ENCODE measurements at places on chromosomes 4 and X.
A peak's percentile ranks its signal among the peaks of the same experiment; 100 is the strongest.

DNA sequence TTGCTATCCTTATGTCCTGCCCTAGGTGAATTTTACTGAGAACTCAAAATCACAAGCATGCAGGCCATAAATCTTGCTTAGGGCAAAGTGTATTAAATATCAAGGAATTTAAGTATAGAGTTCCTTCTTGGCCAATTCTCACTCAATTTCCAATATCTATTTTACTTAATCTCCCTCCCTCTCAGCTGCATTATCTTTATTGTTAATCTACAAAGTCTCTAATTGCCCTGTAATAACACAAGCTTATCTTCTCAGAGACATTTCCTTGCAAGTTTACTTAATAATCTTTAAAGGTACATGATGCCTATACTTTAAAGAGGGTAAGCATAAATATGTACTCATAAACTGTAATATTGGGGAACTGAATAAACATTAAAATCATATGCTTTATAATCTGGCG lies 26.9 kb upstream of the MAOB start:
- DNase-seq: no peak

- no peak for DNase-seq
These were observed 15.6 kb upstream of the MAOA start for GRCh38 chrX:43640482-43640881.

DNA sequence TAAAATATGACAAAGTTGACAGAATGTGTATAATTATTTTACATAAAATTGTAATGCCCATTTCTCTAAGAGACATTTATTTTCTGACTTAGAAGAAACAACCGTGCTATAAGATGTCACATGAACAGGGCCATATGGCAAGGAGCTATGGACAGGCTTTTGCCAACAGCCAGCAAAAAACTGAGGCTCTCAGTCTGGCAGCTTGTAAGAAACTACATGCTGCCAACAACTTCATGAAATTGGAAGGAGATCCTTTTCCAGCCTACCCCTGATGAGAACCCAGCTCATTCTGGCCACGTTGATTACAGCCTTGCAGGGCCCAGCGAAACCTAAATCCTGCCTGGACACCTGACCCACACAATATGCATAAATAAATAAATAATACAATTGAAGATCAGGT lies 250.3 kb upstream of the ARSJ start:
- DNase-seq: no peak

- no peak for DNase-seq
These were observed 55.1 kb downstream of the RTL9 start for GRCh38 chrX:110413727-110414124.

GRCh38 chrX:107729558-107730297 lies 45.9 kb downstream of the TSC22D3 start:
- DNase-seq: no peak

DNA sequence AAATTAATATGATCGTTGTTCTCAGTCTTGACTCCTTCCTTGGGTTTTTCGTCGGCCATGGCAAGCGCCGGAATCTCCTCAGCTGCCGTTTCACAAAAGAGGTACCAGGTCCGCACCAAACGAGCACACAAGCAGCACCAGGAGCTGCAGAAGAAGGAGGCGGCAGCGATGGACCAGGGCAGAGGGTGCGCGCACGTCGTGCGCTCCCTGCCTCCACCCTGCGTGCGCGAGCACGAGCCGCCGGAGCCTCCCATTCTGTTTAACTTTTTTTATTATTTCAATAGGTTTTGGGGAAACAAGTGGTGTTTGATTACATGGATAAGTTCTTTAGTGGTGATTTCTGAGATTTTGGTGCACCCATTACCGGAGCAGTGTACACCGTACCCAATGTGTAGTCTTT lies 158.2 kb downstream of the PLS3 start:
- DNase-seq: no peak

GRCh38 chr4:30005995-30006394 lies 714.2 kb upstream of the PCDH7 start:
- no peak for DNase-seq

DNA sequence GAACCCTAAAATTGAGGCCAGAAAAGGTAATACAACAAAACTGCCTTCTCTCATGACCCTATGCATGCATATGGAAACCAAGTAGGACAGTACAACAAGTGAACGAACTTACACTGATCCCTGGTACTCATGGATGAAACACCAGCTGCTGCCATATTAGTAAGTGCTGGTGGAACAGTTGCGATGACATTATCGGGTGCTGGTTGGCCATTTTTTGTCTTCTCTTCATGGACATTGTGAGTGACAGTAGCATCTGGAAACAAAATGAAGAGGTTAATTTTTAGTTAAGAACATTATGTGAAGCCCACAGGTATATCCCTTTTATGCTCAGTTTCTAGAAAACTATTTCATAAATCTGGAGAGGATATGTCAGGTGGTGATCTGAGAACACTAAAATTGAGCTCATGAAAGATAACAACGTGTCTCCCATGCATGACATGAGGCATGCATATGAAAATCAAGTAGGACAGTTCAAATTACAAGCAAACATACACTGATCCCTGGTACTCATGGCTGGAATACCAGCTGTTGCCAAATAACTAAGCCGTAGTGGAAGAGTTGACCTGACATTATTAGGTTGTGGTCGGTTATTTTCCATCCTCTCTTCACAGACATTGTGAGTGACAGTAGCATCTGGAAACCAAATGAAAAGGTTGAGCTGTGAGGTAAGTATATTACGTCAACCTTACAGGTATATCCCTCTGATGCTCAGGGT lies 74.2 kb upstream of the CT45A1 start:
- no peak for DNase-seq

DNA sequence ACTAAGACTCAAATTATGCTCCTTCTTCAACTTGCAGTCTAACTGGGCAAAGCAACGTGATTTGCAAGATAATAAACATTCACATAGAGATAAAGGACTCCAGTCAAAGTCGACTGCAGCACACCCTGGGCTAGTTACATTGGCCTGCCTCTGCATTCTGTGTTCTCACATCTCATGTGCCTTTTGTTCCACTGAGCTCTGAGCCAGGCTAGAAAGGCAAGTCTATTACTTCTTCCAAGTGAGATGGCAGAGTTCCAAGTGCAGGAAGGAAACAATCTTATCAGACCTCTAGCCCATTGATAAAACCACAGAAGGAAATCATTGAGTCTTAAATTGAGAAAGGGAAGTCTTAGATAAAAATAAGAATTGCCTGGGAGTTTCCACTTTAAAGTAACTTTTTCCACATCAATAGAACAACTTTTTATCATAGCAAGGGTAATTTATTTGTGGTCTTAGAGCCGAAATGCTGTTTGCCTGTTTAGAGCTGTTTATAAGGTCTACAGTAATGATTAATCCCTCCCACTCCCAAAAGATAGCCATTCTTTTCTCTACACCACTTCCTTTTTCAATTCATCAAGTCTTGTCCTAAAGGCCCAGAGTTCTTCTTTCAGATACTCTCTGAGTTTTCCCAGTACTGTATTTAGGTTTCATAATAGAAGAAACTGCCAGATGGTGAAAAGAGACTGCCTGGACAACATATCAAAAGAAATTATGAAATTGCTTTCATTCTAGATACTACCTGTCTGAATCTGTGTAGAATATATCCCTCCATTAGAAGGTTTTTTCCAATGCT lies 200.2 kb downstream of the GUCY2F start:
- no peak for DNase-seq

- peak; percentile 66 for DNase-seq
These were observed 9.1 kb downstream of the ELF2 start for GRCh38 chr4:139167774-139168444.

GRCh38 chr4:8061573-8061972 lies 97.0 kb downstream of the ABLIM2 start:
- DNase-seq: no peak

- peak; percentile 40 for DNase-seq
These were observed 72.9 kb downstream of the FAM9B start for GRCh38 chrX:8960957-8961468.

DNA sequence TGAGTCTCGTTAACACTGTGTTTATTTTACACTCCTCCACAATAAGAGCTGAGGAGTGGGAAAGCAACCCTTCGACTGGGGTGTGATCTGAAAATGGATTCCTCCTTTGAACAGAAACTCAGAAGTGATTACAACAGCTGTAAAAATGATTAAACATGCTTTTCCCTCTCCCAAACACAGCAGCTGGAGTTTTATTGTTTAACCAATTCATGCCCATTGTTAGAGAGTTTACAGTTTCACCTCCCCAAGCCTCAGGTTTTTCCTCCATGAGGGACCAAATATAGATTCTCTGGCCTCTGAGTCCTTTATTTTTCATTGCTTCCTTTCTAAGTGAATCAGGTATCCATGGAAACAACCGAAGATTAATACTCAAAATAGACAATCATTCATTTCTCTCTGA lies 263.0 kb upstream of the TAPT1 start:
- DNase-seq: no peak

GRCh38 chr4:24840826-24841543 lies 45.6 kb downstream of the SOD3 start:
- no peak for DNase-seq

- DNase-seq: peak; percentile 64
These were observed 32.5 kb downstream of the SORBS2 start for GRCh38 chr4:185779517-185779916.

DNA sequence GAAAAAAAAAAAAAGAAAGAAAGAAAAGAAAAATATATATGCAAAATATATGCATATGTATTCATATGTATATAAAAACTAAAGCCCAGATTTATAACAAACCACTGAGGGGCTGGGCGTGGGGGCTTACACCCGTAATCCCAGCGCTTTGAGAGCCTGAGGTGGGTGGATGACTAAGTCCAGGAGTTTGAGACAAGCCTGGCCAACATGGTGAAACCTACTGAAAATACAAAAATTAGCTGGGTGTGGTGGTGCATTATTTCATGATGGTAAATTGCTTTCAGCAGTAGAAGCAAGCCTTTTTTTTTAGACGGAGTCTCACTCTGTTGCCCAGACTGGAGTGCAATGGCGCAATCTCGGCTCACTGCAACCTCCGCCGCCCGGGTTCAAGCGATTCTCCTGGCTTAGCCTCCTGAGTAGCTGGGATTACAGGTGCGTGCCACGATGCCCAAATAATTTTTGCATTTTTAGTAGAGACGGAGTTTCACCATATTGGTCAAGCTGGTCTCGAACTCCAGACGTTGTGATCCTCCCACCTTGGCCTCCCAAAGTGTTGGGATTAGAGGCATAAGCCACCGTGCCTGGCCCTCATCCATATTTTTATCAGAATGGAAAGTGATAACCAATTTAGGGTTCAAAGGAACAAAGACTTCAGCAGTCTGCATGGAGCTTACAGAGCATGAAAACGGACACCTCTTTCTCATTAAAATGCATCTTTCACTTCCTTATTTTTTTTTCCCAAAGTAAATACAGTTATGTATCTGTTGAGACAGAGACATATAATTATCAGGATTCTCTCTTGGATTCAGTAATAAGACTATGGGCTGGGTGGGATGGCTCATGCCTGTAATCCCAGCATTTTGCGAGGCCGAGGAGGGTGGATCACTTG lies 27.7 kb upstream of the MOB1B start:
- DNase-seq: no peak

DNA sequence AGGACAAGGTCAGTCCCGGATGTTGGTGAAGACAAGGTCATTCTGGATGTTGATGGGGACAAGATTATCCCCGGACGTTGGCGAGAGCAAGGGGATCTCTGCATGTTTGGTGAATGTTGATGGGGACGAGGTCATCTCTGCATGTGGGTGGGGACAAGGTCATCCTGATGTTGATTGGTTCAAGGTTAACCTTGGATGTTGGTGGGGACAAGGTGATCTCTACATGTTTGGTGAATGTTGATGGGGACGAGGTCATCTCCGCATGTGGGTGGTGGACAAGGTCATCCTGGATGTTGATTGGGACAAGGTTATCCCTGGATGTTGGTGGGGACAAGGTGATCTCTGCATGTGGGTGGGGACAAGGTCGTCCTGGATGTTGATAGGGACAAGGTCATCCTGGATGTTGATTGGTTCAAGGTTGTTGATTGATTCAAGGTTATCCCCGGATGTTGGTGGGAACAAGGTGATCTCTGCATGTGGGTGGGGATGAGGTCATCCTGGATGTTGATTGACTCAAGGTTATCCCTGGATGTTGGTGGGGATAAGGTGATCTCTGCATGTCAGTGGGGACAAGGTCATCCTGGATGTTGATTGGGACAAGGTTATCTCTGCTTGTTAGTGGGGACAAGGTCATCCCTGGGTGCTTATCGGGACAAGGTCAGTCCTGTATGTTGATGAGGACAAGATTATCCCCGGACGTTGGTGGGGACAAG lies 28.8 kb upstream of the PLCXD1 start:
- DNase-seq: no peak

DNA sequence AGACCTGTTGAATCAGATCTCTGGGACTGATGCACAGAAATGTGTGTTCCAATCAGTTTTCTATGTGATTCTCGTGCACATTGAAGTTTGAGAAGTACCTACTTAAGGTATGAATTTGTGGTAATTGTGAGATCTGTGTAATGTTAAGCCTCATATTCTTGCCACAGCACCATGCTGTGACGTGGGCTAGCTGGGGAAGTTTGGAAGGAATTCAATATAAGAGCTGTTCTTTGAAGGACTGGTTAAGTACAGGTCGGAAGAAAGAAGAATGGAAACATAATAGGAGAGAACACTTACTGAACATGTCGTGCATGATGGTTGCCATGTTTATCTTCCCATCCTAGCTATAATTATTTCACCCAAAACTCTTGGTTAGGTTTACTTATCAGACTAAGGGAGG lies 79.7 kb upstream of the CXXC4 start:
- no peak for DNase-seq

DNA sequence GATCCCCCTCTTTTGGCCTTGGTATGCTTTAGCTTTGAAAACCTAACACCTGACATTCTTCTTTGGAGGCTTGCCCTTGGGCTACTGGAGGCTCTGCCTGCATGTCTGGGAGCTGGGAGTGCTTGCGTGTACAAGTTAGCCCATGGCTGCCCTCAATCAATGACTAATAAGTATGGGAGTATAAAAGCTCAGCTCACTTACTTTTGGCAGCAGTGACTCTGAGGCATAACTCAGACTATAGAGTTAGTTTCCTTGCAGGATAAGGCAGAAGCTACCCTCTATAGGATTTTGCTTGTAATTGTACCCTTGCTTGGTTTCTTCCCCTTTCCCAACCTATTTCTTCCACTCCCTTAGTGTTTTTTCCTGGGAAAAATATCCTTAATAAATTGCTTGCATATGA lies 247.9 kb downstream of the PPP1R2C start:
- peak; percentile 73 for DNase-seq

GRCh38 chr4:4853371-4853823 lies 6.1 kb upstream of the MSX1 start:
- no peak for DNase-seq

- DNase-seq: peak; percentile 31
These were observed 76.0 kb downstream of the SPIN4 start for GRCh38 chrX:63275127-63275526.

DNA sequence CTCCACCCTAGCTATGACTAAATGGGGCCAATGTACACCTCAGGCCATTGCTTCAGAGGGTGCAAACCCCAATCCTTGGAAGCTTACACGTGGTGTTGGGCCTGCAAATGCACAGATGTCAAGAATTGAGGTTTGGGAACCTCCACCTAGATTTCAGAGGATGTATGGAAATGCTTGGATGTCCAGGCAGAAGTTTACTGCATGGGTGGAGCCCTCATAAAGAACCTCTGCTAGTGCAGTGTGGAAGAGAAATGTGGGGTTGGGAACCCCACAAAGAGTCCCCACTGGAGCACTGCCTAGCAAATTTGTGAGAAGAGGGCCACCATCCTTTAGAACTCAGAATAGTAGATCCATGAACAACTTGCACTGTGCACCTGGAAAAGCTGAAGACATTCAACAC lies 284.1 kb downstream of the ANTXR2 start:
- no peak for DNase-seq

GRCh38 chrX:130119312-130119898 lies 9.1 kb upstream of the ELF4 start:
- no peak for DNase-seq

GRCh38 chrX:52118262-52118661 lies 49.3 kb upstream of the MAGED4B start:
- peak; percentile 0 for DNase-seq
